ENCODE measurements at places on chromosomes 3 and 15.

GRCh38 chr3:145842294-145842902 lies 318.6 kb downstream of the PLOD2 start:
- no peak for DNase-seq

- DNase-seq: no peak
Observed at GRCh38 chr3:30181581-30181980, 424.8 kb upstream of the TGFBR2 start.

- no peak for DNase-seq
Observed at GRCh38 chr3:834679-835078, 258.1 kb upstream of the CNTN6 start.

DNA sequence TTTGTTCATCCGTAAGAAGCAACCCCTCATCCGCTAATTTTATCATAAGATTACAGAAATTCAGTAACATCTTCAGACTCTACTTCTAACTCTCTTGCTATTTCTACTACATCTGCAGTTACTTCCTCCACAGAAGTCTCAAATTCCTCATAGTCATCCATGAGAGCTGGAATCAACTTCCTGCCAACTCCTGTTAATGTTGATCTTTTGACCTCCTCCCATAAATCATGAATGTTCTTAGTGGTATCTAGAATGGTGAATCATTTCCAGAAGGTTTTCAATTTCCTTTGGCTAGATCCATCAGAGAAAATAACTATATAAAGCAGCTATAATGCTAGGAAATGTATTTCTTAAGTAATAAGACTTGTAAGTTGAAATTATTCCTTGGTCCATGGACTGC lies 115.1 kb downstream of the TAFA4 start:
- DNase-seq: no peak

GRCh38 chr3:172680684-172681083 lies 30.2 kb downstream of the NCEH1 start:
- DNase-seq: no peak

DNA sequence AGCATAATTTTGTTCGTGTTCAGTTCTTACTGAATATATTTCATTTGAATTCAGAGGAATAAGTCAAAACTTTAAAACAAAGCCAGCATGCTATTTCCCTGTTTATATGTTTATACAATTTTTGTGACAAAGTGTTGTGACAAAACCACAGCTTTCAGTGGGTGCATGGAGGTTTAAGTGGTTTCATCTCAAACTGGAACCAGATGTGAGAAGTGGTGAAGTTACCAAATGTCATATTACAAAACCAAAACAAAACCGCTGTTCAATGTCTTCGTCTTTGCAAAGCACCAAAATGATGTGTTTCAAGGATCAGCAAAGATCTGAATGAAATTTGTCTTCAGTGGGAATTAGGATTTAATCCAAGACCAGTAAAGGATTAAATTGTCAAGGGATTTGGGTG lies 59.3 kb upstream of the OSTN start:
- DNase-seq: no peak

- no peak for DNase-seq
Observed at GRCh38 chr15:68283401-68283800, 5.9 kb downstream of the FEM1B start.

DNA sequence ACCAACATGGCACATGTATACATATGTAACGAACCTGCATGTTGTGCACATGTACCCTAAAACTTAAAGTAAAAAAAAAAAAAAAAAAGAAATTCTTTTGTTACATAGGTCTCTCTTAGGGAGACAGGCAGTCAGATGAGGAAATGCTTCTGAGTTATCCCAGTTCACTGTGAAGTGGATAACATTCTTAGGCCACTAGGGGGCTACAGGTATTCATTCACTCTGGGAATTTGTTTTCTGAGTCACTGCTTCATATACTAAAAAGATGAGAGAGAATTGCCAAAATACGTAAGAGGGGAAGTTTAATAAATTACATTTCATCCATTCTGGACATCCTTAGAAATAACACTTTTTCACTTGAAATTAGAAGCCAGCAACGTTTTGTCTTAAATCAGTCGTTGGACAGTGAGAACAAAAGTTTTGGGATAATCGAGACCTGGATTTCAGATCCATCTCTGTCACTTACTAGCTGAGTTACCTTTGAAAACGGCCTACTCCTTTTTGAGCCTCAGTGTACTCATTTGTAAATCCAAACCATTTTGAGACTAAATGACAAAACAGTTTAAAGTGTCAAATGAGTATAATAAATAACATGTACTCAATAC lies 738.4 kb upstream of the ALCAM start:
- no peak for DNase-seq

DNA sequence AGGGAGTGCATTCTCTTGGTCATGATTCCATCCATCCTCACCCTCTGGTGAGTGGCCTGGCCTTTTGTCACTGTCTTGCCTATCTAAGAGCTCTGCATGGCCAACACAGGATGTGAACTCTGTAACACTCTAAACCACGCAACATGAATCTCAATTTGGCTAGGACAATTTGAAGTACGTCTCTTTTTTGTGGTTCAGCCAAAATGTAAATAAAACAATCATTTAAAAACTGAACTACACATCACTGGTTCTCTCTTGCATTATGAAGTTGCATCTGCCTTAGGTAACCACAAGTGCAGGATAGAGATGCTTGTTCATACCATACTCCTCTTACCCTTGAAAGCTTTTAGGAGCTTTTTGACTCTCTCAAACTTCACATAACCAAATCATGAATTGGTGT lies 27.3 kb downstream of the CCR3 start:
- DNase-seq: no peak

DNA sequence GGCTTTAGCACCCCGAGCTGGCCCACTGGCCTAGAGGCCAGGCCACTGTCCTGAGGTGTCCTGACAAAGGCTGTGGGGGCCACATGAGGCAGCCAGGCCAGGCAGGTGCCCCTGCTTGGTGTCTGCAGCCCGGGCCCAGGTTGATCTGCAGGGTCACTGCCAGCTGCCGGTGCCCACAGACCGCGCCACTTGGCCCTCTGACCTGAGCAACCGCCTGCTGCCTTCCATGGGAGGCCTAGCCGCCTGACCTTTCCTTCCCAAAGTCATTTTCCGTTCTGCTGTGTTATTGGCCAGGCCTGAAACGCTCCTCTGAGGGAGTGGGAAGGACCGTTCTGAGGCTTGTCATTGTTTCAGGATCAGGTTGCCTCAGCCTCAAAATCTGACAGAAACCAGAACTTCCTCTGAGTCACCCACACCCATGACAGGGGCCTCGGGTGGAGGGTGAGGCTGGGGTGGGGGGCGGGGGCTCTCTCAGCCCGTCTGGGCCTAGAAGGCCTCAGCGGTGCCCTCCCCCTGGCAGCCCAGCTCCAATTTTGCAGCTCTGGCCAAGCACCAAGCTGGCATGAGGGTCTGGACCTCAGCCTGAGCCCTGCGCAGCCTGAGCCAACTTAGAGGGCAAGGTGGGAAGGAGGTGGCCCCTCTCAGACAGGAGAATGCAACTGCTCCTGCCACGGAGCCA lies 140.7 kb upstream of the MEF2A start:
- DNase-seq: peak; percentile 27

GRCh38 chr3:120506076-120506827 lies 55.5 kb upstream of the FSTL1 start:
- DNase-seq: no peak

DNA sequence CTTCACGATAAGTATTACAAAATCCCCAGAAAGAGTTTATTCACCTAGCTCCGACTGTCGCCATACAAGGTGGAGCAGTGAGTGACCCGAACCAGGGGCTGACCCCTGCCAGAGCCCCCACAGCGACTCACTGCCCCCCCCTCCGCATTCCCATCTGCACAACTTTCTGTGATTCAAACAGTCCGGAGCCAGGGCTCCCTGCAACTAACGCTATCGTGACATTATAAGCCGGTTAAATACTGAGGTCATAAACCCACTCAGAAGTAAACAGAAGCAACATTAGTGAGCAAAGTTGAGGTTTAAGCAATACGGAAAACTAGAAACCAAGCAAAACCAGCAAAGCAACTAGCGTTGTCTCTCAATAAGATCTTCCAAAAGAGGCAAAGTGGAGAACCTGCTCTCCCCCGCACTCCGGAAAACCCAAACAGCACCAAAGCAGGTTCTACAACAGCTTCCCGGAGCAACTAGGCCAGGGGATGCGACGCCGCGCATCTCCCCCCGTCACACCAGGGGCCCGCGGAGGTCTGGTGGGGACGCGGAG lies 642 bp downstream of the SCAP start:
- DNase-seq: peak; percentile 12

DNA sequence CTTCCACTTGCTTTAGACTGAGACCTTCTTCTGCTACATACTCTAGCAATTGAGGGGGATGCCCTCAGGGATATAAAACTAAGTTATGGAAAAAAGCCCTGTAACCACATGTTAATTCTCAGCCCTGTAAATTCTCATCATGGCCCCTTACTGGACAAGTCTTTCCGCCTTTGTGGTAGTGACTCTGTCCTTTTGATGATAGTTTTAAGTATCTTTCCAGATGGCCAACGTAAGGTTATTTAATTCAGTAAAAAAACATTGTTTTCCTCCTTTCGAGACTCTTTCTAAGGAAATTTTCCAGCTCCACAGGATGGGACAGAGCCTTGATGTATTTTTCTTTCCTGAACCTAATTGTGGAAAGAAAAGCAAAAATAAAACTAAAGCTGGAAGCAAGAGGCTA lies 25.3 kb upstream of the TM4SF4 start:
- DNase-seq: no peak
